Stimulated activated CD4-positive, alpha-beta T cell treated with anti-CD3 and anti-CD28 coated beads, Interleukin-12 subunit alpha, Interleukin-12 subunit beta, amount 100 ng/mL, for 24 hours (primary cell): ENCODE measurements at places on chromosomes 13 and 19.

DNA sequence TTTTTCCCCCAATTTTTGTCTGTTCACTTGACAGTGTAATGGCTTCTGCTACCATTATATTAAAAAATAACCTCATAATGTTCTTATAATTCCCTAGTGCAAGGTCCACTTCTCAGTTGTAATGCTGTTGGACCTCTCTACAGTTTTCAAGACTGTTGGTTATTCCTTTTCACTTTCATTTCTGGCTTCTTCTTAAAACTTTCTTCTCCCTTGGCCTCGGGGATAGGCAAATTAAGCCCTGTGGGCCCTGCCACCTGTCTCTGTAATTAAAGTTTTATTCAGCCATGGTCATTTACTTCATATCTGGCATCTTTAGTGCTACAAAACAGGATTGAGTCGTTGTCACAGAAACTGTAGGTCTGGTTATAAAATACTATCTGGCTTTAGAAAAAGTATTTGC lies 313.5 kb downstream of the KLF12 start:
- DNase-seq: no peak

DNA sequence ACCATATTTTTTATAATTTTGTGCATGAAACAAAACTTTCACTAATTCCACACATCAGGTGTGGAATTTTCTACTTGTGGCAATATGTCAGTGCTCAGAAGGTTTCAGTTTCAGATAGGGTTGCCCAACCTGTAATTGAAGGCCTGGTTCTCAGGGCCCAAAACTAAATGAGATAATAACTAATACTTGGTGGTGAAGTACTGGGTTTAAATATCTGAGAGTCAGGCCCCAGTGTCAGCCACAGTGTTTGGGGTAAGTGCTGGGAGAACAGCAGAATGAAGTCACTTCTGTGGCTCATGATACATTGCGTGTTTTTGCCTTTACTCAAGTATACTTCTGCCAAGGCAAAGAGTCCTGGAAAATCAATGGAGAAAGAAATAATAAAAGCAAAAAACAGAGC lies 5.6 kb downstream of the SAFB start:
- no peak for DNase-seq

GRCh38 chr19:50719566-50719965 lies at the start of gene SHANK1:
Gene SHANK1 (minus strand): TSS chr19:50719802. CDS start chr19:50716919, 2,883 bp downstream.
- no peak for DNase-seq

GRCh38 chr19:54312436-54313377 lies at the start of gene LILRA5:
Gene LILRA5 (minus strand): TSS chr19:54313166. CDS start chr19:54313019, 147 bp downstream.
- DNase-seq: no peak

DNA sequence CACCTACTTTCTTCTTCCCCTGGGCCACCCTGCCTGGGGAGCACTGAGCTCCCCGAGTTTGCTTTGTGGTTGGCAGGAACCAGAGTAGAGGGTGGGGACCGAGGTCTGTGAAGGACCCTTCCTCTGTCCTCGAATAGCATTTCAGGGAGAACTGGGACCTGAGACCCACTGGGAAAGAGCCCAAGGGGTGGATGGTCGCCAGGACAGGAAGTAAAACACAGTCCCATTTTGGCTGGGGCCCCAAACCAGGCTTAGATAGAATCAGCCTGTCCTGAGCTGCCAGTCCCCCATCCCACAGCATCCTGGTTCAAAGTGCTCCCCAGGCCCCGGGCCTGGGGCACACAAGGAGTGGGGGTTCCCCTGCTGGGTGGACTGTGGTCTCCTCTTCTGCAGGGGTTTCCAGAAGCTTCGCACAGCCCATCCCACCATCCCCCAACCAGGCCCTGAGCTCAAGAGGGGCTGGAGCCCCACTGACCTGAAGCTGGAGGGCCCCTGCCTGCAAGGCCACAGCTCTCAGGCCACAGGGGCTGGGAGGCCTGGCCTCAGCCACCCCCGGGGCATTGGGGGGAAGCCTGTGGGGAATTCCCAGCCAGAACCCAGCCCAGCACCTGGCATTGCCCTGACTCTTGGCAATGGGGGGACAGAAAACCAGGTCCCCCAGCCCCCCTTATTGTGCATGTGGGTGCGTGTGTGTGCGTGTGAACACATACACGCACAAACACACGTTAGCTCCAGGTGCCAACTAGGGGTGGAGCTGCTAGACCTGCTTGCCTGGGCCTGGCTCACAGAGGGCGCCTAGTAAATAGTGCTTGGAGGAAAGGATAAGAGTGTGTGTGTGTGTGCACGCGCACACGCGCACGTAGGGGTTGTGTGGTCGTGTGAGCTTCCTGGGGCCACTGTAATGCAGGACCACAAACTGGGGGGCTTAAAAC lies 995 bp upstream of the MKNK2 start:
- DNase-seq: no peak

DNA sequence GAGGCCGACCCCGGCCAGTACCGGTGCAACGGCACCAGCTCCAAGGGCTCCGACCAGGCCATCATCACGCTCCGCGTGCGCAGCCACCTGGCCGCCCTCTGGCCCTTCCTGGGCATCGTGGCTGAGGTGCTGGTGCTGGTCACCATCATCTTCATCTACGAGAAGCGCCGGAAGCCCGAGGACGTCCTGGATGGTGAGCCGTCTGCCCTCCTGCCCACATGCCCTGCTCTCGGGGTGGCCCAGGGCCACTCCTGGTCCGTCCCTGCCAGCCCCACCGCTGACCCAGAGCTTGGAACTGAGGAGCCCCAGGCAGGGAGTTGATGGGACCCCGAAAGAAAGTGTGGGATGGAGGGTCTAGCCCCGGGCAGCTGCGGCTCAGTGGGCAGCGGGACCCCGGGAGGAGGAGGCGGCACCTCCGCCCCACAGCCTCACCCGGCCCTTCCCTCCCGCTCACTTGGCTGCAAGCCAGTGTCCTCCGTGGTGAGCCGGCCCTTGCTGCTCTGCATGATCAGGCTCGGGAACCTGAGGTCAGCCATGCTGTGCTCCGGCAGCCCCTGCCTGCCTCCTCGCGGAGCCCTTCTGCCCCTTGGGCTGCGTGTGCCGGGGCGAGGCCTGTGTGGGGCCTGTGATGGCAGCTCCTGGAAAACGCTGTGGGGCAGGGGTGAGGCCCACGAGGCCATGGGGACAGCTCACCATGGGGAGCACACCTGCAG lies 8.1 kb upstream of the HCN2 start:
- DNase-seq: no peak

- no peak for DNase-seq
Observed at GRCh38 chr13:26820871-26821270, 60.3 kb upstream of the GPR12 start.

DNA sequence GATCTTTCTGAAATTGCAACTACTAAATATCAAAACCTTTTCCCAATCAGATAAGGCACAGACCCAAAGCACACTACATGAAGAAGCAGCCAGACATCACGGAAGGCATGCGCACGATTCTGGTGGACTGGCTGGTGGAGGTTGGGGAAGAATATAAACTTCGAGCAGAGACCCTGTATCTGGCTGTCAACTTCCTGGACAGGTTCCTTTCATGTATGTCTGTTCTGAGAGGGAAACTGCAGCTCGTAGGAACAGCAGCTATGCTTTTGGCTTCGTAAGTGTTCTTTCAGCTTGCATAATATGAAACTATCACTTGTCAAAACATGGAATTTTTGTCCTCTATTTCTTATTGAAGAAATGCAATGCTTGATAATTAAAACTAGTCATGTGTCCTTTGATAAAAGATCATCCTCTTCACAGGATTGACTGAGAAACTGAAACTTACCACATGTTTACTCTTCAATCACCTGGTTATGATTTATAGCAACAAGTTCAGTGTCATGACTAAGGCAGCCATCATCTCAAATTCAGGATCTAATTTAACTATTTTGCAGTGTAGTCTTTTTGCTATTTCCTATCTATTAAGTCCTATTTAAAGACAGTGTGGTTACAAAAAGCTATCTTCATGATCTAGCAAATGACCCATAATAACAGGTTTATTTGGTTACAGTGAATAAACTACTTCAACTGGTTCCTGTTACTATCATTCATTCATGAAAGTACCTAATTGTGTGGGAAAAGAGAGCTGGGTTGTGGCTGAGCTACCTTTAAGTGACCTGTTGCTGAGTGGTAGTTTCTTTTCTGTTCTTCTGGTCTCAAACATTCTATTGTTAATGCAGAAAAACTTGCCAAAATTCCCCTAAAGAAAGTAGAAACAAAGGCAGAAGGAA lies 6.5 kb downstream of the CCNA1 start:
- no peak for DNase-seq

GRCh38 chr19:33064458-33064791 lies 263 bp downstream of the RHPN2 start:
- DNase-seq: no peak

DNA sequence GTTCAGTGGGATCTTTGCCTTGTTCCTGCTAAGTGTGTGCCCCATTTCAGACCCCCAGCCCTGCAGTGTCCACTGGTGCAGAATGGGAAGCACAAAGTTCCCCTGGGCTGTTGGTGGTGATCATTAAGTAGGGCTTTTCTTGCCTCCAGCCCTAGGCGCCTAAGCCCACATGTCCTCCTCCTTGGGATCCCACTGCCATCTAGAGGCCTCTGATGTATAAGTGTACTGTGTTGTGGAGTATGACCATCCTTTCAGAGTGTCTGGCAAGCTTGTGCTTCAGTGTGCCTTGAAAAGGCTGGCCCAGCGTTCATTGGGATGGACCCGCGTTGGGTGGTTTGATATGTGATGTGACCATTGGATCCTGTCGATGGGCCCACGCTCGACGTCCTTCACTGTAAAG lies 71.2 kb downstream of the WASF3 start:
- no peak for DNase-seq

GRCh38 chr19:17302391-17303166 lies 646 bp downstream of the ABHD8 start:
- DNase-seq: no peak

DNA sequence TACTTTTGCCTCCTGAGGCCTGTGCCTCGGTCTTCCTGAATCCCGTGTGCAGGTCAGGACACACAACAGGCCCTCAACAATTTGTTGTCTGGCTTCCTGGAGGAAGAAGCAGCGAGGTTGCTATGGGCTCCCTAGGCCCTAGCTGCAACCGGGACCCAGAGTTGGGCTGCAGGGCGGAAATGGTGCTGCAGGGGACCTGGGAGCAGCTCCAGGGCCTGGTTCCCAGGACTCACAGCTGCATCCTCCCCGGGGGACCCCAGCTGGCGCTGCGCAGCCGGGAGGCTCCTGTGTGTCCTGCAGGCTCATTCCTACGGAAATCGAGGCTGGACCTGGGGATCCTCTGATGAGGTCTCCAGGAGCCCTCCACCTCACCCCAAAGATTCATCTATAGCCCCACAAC lies 999 bp upstream of the TNFAIP8L1 start:
- DNase-seq: no peak

- no peak for DNase-seq
Observed at GRCh38 chr19:2306971-2307370, 983 bp downstream of the LINGO3 start.

- DNase-seq: no peak
Observed at GRCh38 chr19:343451-343931, 1.1 kb downstream of the MIER2 start.

DNA sequence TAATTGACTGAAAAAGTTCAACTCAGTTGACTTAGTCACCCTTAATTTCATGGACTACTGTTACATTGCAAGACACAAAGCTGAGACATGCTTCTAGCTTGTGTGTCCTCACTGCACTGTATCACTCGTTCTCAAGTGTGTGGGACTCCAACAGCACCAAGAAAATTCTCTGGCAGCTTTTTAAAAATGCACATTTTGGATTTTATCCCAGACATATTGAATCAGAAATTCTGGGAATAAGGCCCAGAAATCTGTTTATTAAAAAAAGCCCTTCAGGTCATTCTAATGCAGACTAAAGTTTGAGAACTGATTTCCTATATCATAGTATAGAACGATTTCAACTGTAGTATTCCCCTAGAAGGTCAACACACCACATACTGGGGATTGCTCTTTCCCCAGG lies 1485.3 kb downstream of the PCDH9 start:
- no peak for DNase-seq

DNA sequence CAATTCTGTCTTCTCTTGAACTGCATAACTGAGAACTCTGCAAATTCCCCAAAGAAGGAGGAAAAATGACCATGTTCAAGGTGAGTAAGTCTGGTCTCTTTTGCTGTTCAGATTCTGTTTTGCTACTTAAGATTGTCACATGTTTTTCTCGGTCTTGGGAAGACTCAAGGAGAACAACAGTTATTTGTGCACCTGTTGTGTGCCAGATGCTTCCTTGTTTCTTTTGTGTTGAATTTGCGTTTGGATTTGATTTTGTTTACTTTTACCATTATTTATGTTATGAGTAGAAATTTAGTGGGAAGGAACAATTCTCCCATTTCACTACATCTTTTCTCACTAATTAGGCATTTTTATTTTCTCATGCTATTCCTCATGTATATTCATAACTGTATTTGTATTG lies 4.4 kb downstream of the ZNF284 start:
- no peak for DNase-seq

- no peak for DNase-seq
Observed at GRCh38 chr13:50884265-50884664, 25.3 kb upstream of the RNASEH2B start.

DNA sequence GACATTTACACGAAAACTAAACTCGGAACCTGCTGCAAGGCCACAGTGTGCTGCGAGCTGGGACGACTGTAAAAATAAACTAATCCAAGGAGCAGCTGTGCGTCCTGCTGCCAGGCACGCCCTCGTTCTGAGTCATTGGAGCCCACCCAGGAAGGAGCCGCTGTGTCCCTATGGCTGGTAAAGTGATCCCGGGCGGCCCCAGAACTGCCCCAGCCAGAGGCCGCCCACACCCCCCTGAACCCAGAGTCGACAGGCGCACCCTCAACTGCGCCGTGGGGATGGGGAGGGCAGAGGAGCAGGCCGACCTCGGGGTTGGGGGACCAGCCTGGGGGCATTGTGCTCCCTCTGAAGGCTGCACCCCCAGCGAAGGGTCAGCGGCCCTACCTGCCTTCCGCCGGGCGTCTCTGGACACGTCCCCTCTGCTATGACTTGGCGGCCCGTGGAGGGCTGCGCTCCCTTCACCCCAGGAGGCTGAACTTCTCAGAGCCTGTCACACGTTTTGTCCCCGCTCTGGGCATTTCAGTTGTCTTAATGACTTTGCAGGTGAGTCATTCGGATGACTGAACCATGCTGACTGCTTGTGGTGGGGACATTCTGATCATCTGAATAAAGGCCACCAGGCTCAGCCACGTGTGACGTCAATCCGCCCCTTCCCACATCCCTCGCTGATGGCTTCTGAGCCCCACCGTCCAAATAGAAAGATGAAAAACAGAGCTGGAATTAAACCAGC lies 42.7 kb downstream of the ADPRHL1 start:
- no peak for DNase-seq
